ENCODE measurements at places on chromosomes 13 and 19.

DNA sequence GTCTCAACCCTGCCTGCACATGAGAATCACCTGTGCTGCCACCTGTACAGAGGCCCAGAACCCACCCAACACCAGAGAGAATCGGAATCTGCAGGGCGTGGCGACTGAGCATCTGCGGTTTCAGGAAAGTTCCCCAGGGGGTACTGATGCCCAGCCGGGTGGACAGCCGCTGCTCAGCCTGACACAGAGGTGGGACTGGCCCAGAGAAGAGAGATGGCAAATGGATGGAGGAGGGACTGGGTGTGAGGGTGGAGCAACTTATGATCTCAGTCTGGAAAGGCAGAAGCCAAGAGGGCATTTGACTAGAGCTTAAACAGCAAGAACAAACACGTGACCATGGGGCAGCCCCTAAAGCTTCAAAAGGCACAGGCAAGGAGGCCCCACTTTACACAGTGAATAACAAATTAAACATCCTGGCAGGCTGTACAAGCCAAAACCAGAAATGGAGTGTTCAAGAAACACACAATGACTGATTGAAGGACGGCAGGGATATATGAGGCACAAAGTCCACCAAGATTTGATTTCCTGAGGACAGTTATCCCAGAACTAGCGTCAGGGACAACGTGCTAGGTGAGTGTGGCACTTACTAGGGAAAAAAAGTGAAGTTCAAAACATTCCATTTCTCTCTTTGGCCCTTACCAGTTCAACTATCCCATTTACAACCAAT lies 3.1 kb downstream of the RANBP3 start:
- peak; percentile 18 for DNase-seq

- no peak for DNase-seq
These were observed 11.7 kb downstream of the KCTD12 start for GRCh38 chr13:76874479-76874878.

DNA sequence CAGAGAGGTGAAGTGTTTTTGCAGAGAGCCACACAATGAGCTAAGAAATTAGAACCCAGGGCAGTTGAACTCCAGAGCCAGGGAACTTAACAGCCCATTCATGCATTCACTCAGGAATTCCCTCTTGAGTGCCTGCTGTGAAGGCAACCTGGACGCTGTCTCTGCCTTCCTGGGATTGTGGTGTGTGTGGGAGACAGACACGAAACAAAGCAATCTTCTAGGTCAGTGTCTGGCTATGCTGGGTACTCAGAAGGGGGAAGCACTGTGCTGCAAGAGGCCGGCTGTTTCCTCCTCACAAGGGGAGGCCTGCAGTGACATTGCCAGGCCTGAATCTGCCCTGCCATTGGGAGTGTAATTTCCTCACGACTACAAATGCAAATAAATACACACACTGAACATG lies 9.7 kb downstream of the BCKDHA start:
- DNase-seq: no peak

- no peak for DNase-seq
These were observed 4.6 kb downstream of the PPP5C start for GRCh38 chr19:46351241-46352041.

DNA sequence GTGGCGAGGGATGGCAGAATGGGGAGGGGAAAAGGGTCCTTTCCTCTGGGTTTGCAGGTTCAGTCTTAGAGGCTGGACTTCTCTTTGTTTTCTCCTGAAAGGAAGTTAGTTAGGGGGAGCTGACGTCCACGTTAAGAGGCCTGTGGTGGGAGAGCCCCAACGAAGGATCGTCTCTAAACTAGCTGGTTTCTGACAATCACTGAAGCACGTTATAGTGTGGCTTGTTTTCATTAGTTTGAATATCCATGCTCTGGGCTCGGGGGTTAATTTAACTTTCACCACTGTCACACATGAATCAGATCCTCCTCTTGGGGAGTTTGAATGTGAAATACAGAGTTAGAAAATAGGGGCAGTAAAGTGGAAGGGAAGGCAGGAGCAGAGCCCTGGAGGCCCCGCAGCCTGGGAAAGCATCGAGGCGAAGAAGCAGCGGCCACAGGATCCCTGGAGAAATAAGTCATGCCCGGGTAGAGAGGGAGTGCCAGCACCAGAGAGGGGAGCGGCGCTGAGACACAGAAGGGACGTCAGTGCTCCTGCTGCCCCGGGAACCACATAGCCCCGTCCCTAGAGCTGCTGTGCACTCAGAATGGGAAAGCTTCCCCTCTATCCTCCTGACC lies 31.1 kb upstream of the AMER2 start:
- no peak for DNase-seq

DNA sequence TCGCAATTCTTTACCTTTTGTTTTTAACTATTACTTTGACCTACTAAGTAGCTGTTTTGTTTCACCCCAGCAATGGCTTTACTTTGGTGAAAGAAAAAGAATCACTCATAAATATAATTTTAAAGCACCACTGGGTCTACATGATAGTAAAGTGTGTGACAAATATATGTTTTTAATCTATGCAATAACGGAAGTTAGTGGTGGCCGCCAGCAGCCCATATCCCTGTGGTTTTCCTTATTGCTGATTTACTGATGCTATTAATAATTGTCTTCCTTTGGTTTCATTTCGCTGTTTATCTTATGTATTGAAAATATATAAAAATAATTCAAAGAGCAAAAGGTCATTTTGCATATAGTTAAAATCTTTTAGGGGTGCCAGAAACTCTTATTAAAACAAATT lies 491.3 kb downstream of the DIAPH3 start:
- no peak for DNase-seq

GRCh38 chr13:111415246-111415645 lies 94.8 kb downstream of the TEX29 start:
- DNase-seq: no peak

GRCh38 chr19:32877977-32878745 lies 8.6 kb upstream of the SLC7A9 start:
- DNase-seq: no peak

GRCh38 chr13:39397226-39397895 lies 205.6 kb downstream of the LHFPL6 start:
- DNase-seq: no peak

GRCh38 chr13:36918246-36919131 lies 1.5 kb downstream of the SMAD9 start:
- DNase-seq: no peak

DNA sequence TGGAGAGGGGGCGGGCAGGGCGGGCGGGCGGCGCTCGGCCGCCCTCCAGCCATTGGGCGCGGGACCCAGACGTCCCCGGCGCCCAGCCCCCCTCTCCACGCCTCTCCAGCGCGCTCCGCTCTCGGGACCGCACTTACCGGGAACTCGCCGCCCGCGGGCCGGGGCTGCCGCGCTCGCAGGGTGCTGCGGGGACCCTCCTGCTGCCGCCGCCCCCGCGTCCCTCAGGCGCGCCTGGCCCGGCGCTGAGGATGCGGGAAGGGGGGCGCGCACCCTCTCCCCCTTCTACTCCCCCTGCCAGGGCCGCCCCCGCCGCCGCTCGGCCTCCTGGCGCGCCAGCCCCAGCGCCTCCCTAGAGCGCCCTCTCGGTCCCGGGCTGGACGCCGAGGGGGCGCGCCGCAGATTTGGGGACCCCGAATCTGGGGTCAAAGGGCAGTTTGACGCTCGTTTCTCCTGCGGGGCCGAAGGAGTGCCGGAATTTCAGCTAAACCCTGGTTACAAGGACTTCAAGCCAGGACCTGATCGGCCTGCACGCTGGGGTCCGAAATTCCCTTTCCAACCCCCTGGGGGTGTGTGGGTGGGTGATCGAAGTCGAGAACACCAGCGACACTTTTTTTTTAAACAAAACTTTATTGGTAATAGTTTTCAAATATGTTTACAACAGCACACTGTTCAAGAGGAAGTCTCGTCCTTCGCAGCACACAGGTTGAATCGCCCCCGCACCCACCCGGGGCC lies 696 bp upstream of the SAMD1 start:
- peak; percentile 77 for DNase-seq

DNA sequence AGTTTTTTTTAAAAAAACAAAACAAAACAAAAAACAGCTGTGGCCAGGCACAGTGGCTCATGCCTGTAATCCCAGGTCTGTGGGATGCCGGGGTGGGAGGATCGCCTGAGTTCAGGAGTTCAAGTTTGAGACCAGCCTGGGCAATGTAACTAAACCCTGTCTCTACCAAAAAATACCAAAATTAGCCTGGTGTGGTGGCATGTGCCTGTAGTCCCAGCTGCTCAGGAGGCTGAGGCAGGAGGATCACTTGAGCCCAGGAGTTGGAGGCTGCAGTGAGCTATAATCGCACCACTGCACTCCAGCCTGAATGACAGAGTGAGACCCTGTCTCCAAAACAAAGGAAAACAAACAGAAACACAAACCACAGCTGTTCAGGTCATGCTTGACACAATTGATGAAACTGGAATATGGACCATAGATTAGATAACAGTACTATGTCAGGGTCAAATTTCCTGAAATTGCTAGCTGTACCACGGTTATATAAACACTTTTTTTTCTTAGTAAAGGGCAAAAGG lies 6.9 kb upstream of the ANGPTL4 start:
- DNase-seq: no peak

DNA sequence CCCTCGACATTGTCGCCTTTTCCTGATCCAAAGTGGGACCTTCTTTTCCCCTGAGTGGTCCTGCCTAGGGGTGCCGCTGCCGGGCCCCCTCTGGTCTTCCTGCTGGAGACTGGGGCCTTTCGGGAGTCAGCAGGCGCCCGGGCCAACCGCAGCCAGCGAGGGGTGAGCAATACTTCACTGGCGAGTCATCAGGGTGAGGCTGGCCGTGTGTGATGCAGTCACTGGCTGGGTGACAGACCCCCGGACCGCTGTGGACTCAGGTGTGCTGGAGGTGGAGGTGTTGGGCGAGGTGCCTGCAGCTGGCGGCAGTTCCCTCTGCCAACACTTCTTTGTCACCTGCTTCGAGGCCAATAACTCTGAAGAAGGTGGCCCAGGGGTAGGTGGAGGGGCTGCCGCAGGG lies 1.5 kb upstream of the CGB5 start:
- no peak for DNase-seq

GRCh38 chr19:37932985-37933936 lies 26.3 kb downstream of the SIPA1L3 start:
- DNase-seq: no peak

- DNase-seq: no peak
These were observed 5.1 kb downstream of the OR10H1 start for GRCh38 chr19:15810335-15810734.

DNA sequence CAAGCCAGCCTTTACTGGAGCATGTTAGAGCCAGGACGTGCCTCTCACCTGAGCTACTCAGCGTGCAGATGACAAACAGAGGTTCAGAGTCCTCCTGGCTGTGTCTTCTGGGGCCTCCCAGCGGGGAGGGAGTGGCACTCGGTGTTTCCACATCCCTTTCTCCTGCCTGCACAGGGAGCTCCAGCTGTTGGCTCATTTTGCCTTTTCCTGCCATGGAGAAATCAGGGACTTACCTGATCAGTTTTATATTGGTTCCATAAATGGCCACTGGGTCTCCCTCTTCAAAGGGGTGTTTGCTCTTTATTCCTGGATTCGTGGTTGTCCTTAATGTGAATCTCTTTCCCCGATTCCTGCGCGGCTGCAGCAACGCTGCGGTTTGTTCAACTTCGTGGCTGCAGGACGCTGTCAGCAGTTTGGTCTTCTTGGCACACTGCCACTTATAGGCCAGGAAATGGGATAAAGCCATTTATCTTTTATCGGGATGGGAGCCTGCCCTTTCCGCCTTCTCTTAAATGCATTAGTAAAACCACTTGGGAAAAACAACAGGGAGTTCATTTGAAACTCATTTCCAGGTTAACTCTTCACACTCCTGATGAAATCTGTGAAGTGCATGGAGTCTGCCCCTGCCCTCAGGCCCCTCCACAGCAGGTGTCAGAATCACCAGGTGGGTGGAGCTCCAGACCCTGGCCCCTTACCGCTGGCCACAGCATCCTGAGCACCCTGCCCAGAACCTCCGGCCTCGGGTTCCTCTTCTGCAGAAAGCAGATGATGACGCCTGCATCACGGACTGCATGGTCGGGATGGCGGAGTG lies 39.8 kb upstream of the MCF2L start:
- no peak for DNase-seq

DNA sequence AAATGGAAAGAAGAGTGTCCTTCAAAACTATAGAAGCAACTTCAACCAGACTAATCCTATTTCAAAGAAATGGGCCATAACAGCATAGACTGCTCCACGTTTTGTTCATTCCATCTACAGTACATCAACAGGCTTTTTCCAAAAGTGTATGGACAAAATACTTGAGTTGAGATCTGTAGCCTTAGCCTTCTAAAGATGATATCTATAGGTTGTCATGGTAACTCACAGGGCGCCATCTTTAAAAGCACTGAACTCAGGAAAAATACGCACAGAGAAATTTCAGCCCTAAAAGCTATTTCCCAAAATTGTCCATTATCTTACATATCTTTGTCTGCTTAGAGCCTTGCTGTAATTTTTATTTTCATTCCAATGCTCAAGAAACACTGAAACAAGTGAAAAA lies 439.4 kb upstream of the NBEA start:
- DNase-seq: no peak

DNA sequence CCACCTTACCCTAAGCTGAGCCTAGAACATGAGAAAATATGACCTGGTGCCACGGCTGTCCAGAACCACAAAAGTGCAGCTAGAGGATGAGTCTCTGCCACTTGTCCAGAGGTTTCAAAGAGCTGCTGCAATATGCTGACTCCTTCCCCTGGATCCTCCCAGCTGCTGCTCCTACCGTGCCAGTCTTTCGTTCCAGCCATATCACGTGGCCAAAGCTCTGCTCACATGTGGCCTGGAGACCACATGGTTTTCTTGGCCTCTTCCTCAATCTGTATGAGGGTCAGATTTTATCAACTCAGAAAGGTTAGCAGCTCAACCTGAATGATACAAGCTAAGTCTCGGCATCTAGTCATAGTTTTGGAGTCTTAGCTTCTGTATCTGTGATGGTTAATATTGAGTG lies 3.2 kb upstream of the SACS start:
- no peak for DNase-seq

DNA sequence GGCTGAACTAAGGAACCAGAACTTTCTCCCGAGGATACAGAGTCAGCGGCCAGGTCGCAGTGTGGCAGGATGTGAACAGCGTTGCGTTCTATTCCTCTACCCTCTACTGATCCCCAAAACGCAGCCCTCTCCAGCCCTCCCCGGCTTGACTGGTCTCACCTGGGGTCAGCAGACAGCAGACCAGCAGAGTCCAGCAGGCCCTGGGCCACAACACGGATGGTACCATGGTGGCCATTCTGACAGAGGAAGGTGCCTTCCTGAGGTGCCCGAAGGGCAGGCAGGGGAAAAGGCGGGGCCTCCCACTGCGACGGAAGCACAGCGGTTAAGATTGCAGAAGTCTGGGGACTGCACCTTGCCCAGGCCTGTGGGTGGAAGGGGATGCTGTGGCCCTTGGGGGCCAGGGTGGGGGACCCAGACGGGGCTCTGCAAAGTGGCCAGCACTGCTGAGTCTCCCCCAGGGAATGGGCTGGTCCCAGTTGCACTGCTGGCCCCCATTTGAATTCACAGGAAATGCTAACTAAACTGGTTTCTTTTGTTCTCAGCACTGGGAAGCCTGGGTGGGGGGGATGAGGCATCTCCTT lies at the start of gene ICAM3:
Gene ICAM3, minus strand, starts transcription at position 245 of the 581 bp plus-strand sequence. Its CDS starts 10 bp downstream, at position 235.
- DNase-seq: peak; percentile 42

Data from stimulated activated CD4-positive, alpha-beta T cell treated with anti-CD3 and anti-CD28 coated beads, TNF-alpha, amount 100 ng/mL, for 24 hours (primary cell).